T47D (cell line): ENCODE measurements at places on chromosomes 3 and 15.

GRCh38 chr3:115800489-115801075 lies 177.3 kb downstream of the GAP43 start:
- no peak for DNase-seq

- no peak for DNase-seq
Measured at GRCh38 chr3:106821801-106822200, 555.4 kb upstream of the CCDC54 start.

- DNase-seq: no peak
Measured at GRCh38 chr3:159185443-159186050, 383.7 kb downstream of the MFSD1 start.

GRCh38 chr3:46065294-46065705 lies 38.0 kb upstream of the XCR1 start:
- no peak for DNase-seq

DNA sequence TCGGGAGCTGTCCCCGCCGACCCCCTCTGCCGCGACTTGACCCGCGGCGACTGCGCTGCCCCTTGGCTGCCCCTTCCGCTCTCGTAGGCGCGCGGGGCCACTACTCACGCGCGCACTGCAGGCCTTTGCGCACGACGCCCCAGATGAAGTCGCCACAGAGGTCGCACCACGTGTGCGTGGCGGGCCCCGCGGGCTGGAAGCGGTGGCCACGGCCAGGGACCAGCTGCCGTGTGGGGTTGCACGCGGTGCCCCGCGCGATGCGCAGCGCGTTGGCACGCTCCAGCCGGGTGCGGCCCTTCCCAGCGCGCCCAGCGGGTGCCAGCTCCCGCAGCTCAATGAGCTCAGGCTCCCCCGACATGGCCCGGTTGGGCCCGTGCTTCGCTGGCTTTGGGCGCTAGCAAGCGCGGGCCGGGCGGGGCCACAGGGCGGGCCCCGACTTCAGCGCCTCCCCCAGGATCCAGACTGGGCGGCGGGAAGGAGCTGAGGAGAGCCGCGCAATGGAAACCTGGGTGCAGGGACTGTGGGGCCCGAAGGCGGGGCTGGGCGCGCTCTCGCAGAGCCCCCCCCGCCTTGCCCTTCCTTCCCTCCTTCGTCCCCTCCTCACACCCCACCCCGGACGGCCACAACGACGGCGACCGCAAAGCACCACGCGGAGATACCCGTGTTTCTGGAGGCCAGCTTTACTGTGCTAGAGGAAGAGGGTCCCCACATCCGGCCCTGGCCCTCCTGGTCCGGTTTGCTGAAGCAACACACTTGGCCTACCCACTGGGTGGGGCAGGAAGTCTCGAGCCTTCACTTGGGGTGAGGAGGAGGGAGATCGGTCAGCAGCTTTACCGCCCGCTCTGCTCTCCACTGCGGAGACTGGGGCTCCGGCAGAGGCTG lies at the start of gene RASSF1:
Gene RASSF1 (minus strand): TSS at position 389 of the 882 bp plus-strand sequence. CDS start 31 bp downstream, at position 358.
- no peak for DNase-seq

DNA sequence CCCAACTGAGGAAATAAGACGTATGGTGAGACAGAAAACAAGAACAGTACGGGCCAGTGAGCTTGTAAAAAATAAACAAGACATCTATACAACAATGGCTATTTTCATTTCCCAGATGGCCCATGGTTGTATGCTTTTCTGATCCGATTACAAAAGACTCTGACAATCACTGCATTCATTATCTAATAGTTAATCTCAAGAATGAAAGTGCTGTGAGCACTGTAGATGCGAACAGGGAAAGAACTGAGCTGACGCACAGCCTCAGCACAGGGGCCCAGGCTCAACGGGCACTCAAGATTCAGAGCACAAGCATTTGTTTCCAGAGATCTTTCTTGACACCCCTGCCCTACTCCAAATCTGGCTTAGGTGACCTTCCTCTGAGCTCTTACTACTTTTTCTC lies 6.9 kb downstream of the MTMR10 start:
- no peak for DNase-seq

GRCh38 chr3:139465636-139466035 lies 10.7 kb downstream of the RBP2 start:
- no peak for DNase-seq

GRCh38 chr3:46544771-46545503 lies 21.2 kb downstream of the LRRC2 start:
- no peak for DNase-seq

DNA sequence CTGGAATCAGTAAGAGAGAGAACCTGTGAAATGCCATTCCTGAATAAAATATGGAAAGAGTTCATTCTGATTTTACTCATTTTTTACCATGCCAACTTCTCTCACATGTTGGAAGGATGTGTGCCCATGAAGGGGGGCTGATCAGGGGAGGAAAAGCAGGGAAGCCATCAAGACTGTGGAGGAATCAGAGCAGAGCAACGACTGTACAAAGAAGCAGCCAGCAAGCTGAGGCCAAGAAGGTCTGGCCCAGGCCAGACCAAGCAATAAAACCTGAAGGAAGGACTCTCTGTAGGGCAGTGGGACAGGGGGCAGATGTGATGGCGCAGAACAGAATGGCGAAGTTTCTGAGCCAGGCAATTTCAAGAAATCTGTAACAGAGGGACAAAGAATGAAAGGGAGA lies 24.0 kb upstream of the ARNT2 start:
- DNase-seq: no peak

DNA sequence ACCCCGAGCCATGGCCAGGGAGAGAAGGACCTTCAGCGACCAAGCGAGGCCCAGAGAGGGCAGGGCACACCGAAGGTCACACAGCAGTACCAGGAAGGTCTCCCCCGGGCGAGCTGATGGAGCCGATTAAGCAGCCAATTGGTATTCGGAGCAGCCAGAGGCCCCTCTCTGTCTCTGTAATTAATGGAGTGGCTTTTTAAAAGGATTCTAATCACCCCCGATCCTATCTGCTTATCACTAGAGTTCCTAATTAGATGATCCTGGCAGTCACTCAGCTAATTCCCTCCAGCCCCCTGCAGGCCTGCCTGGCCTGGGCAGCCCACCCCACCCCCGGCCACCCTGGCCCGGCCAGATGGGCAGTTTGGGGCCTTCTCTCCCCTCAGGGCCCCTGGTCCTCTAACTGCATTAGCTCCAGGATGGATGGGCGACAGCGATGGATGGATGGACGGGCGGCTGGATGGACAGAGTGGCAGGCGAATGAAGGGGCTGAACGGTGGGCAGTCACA lies 1.6 kb upstream of the DNAJB8 start:
- no peak for DNase-seq

DNA sequence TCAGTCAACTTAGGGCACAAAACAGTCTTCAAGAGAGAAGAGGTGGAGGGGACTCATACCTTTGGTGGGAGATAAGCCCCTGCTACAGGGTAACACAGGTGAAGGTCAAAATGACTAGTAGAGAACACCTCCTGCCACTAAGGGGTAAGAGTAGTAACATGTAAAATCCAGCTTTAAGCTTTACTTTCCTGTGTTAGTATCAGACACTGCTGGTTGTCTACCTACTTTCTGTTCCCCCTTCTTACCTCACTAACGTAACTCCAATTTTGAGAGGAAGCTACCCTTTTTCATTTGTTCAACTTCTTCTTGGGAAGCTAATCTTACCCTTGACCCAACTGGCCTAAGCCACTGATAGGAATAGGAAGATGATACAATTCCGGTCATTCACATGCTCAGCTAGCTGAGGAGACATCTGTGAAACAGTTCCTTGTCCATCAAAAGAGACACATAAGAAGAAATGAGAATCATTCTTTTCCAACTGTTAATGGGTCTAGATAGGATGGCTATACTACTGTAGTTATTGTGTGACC lies 826.8 kb upstream of the CFAP20DC start:
- no peak for DNase-seq

DNA sequence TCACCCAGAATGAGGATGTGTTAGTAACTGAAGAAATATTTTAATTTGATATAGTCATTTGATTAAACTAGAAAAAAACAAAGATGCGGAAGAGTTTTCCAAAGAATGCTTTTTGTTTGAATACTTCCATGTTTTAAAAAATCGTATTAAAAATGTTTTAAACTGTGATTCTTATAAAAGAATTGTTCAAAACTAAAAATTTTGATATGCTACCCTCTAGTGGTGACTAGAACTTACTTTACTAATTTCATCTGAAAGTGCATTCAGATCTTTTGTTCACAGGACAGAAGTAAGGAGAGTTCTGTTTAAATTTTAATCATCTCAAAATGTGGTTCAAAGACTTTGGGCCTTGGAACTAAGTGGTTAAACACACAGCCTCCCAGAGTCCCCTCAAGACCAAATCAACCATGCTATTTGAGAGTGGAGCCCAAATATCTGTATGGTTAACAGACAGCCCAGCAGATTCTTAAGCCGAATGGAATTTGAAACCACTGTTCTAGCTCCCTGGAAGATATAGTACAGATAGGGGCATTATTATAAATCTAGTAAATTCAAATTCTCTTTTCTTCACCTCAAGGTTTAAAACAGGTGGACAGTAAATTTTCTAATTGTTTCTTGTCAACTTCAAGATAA lies 45.2 kb upstream of the SYNPR start:
- DNase-seq: peak; percentile 2

- no peak for DNase-seq
Measured at GRCh38 chr15:62578546-62578945, 413.5 kb upstream of the C2CD4B start.

DNA sequence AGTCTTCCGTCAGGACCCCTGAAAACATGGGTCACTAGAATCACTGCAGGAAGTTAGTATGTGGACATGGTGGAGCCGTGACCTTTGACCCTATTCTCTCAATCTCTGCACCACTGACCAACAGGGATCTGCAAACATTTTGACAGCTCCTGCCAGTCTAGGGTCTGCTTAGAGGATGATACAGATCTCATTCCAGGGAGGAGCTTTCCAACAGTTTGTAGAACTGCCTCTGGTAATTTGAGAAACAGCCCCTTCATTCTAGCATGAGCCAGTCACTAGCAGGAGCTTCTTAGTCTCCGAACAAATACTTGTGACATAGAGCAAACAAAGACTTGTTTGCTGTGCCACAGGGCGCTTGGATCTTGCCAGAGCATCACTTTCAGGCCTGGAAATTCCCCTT lies 270.3 kb upstream of the CFAP20DC start:
- DNase-seq: peak; percentile 6

DNA sequence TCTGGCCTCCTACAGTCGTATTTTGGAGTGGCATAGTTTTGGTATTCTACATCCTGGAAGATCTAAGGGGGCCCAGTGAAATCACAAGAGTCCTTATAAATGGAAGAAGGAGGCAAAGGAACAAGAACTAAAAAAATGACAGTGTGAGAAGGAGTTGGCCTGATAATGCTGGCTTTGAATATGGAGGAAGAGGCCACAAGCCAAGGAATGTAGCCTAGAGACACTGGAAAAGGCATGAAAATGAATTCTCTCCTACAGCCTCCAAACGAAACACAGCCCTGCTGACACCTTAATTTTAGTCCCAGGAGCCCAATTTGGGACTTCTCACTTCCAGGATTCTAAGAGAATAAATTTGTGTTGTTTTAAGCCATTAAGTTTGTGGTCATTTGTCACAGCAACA lies 54.6 kb upstream of the LIPC start:
- no peak for DNase-seq

GRCh38 chr3:127654374-127654773 lies 18.4 kb upstream of the ABTB1 start:
- no peak for DNase-seq

GRCh38 chr3:87828046-87828445 lies 230.8 kb downstream of the CGGBP1 start:
- no peak for DNase-seq

DNA sequence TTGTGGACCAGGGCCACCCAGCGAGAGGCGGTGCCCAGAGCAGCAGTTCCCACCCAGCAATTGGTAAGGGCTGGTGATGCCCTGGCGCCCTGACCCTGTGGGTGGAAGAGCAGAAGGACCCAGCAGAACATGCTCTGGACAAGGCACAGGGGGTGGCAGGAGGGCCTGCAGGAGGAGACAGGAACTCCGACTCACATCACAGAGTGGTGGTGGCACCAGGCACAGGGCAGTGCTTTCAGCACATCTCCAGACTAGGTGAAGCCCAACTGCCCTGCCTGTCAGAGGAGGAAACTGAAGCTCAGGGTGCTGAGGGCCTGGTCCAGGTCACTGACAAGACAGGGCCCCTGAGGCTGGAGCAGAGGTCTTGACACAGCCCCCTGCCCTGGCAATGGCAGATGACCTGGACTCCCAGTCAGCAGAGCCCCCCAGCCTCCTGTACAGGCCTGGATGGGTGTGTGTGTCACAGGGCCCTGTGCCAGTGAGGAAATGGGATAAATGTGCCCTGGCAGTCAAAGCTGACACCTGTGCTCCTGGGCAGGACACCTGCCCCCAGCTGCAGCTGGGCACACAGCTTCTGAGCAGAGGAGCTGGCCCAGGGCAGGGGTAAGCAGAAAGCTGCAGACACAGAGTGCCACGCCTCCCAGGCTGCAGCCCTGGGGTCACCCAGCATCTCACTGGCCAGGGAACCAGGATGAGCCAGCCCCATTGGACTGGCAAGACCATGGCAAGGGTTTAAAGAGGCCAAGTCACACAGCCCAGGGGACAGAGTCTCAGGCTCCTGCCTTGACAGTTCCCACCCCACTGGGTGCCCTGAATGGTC lies 11.4 kb downstream of the KLF15 start:
- no peak for DNase-seq

DNA sequence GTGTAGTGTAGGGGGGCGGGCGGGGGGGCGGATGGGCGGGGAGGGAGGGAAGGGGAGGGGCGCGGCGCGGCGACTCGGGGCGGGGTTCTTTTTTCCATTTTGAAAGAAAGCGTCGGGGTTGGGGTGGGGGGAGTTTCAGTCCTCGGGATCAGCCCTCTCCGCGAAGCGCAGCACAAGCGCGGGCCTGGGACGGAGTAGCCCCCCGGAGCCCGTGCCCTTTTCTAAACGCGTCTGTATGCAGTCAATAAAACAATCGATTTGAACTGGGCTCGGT lies 6.1 kb downstream of the ISLR2 start:
- no peak for DNase-seq

DNA sequence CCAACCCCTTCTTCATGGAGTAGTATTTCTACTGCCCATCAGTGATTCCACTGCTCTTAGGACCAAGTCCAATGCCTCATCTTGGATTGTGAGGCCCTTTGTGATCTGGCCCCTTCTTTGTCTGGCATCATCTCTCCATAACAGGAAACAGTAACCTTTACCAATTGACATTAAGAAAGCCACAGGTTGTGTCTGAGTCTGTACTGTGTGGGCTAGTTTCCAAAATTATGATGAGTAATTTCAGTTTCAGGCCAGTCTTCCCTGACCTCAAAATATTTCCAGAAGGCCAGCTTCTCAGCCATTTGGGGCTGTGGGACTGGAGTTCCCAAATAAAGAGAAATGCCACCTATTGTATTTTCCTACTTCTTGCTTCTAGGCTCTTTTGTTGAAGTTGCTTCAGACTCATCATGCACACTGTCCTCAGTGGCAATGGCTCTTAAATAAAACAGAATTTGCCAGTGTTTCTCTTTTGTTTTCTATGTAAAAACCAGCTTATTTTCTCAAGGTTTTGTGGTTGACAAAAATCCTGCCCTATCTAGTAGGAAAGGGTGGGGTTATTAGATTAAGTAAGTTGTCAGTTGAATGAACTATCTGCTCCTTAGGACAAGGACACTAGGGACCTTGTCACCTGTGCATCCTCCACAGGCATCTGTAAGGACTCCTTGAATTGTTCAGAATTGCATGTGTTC lies 47.0 kb upstream of the ACKR4 start:
- DNase-seq: no peak

- no peak for DNase-seq
Measured at GRCh38 chr15:65767895-65768294, 24.2 kb downstream of the DENND4A start.
